Type B pancreatic cell (in vitro differentiated cells): ENCODE measurements at places on chromosomes 11 and 22.

DNA sequence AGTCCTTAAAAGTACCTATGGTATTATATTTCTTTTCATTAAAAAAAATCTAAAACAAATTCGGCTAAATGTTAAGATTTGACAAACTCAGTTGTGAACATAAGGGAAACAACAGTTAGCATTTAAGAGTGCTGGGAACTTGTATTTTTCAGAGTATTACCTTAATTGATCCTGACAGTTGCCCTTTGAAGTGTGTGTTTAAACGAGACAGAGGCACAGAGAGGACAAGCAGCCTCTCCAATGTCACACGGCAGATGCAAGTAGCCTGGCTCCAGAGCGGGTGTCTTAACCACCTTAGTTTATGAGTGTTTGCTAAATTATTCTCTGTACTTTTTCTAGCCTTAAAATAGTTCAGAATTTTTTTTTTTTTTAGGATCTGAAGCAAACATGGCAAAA lies 80.9 kb downstream of the TIMP3 start:
- H3K4me1 ChIP-seq, result peaks cover 38% of the 10 kb centered on the region
- H3K27me3 ChIP-seq, result peaks cover 26% of the 10 kb centered on the region
- no peak overlapping the region for H3K27ac ChIP-seq
- no peak overlapping the region for H3K4me3 ChIP-seq

- no peaks in the 10 kb centered on the region for H3K27me3 ChIP-seq
- no peak overlapping the region for H3K4me3 ChIP-seq
- H3K36me3 ChIP-seq, result no peaks in the 10 kb centered on the region
- peaks cover 8% of the 10 kb centered on the region for H3K4me1 ChIP-seq
Observed at GRCh38 chr11:61880031-61880430, 11.3 kb downstream of the FADS3 start.

DNA sequence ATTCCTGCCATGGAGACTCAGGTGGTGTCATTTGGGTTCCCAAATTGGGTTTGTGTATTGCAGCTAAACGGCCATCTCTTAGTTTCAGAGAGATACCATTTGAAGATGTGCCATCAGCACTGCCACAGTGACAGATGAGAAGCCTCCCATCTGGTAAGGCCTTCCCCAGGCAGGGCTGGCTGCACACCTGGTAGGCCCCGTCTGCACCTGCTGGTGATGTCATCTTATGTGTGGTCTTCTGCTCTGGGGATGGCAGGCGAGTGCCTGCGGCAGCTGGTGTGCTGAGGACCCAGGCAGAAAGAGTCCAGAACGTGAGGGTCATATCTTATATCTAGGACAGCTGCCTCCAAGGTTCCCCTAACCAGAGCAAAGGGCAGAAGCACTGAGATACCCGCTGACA lies 100.6 kb downstream of the CSNK2A3 start:
- no peak overlapping the region for H3K4me3 ChIP-seq
- H3K4me1 ChIP-seq, result peaks cover 1% of the 10 kb centered on the region

DNA sequence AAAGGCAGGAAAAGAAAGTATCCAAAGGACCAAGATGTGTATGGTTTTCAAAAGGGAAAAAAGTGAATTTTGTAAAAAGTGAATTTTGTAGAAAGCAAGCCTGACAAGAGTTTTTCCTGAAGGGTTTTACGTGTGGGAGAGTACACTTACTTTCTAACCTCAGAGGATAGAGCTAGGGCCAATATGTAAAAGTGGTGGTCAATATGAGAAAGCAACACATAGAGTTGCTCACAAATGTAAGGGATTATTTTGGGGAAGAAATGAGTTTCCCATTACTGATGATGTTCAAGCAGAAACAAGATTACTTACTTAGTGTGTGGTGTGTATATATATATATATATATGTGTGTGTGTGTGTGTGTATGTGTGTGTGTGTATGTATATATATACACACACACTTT lies 162.5 kb downstream of the SWAP70 start:
- H3K4me1 ChIP-seq, result peaks cover 12% of the 10 kb centered on the region
- no peak overlapping the region for H3K4me3 ChIP-seq
- no peaks in the 10 kb centered on the region for H3K27me3 ChIP-seq
- H3K36me3 ChIP-seq, result peaks cover 21% of the 10 kb centered on the region
- no peak overlapping the region for H3K27ac ChIP-seq
- DNase-seq, result no peak

DNA sequence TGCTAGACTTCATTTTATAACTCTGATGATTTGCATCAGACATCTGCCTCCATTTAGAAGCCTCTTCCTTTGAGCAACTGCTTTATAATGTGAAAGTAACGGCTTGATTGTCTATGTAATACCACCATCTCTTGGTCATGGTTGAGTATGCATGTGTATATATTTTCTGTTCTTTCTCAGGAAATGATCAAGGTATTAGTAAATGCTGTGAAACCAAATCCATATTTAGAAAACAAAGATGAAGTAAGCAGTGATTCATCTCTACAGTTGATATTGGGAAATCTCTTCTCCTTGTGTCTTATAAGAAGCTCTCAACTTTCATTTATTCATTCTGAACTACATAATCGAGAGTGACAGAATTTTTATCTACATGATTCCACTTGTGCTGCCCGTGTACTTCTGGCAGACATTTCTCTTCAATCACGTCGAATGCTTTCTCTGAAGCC lies 104.6 kb upstream of the ANO3 start:
- H3K27me3 ChIP-seq, result no peaks in the 10 kb centered on the region
- no peaks in the 10 kb centered on the region for H3K4me1 ChIP-seq
- no peaks in the 10 kb centered on the region for H3K36me3 ChIP-seq
- H3K4me3 ChIP-seq, result no peak overlapping the region
- no peak overlapping the region for H3K27ac ChIP-seq

- no peaks in the 10 kb centered on the region for H3K27me3 ChIP-seq
- peaks cover 6% of the 10 kb centered on the region for H3K36me3 ChIP-seq
- no peak overlapping the region for H3K4me3 ChIP-seq
- peaks cover 28% of the 10 kb centered on the region for H3K4me1 ChIP-seq
- no peak overlapping the region for H3K27ac ChIP-seq
Observed at GRCh38 chr11:34651551-34651950, 30.7 kb downstream of the EHF start.

DNA sequence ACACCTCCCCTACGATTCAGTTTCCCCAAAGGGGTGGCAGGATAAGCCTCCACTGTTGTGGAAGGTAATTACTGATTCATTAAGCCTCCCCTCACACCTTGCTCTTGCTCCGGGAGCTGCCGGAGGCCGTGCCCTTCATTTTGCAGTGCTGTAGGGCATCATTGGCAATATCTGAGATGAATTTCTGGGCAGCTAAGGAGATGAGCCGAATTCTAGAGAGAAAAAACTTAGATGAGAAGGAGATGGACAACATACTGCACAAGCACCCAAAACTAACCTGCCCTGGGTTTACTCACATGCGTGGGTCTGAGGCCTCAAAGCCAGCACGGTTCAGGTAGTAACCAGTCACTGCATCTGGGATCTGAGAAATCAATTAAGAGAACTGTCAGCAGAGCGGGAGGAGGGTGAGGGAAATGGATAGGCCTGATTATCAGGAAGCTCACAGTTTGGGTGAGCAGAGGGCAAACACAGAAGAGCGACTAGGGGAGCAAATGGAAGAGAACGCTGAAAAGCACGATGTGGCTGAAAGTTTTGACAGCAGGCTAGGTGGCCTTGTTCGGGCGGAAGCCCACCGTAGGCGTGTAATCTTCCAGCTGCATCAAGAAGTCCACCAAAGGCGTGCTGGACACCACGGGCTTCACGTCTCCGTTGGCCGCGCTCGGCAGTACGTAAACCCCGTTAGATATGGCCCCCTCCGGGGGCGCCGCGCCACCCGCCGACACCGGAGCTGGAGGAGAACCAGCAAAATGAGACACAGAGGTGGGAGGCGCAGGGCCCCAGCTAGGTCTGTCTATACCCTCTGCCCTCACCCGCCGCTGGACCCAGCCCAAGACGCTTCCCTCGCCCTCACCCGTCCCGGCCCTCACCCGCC lies 689 bp downstream of the TAF10 start:
- H3K36me3 ChIP-seq, result peaks cover 24% of the 10 kb centered on the region
- H3K27me3 ChIP-seq, result no peaks in the 10 kb centered on the region
- peak; percentile 40 for DNase-seq
- peak overlapping the region; percentile 91 for H3K4me3 ChIP-seq
- H3K4me1 ChIP-seq, result peaks cover 20% of the 10 kb centered on the region

GRCh38 chr11:113593698-113594308 lies 112.3 kb downstream of the TMPRSS5 start:
- H3K27ac ChIP-seq, result no peak overlapping the region
- peaks cover 29% of the 10 kb centered on the region for H3K27me3 ChIP-seq
- no peaks in the 10 kb centered on the region for H3K4me1 ChIP-seq
- no peak for DNase-seq
- H3K36me3 ChIP-seq, result no peaks in the 10 kb centered on the region

DNA sequence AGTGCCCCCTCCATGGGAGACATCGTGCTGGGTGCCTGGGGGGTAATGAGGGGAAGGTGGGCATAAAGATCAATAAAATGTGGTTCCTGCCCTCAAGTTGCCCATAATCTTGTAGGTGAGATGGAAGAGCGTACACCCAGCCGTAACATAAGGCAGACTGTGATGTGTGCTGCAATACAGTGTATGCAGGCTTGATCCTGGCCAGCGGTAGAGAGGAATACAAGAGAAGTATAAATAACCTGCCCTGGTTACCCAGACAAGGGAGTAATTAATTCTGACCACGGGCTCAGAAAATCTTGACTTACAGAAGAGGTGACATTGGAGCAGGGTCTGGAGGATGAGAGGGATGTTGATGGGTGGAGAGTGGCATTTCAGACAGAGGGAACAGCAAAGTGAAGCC lies 43.7 kb downstream of the TECTA start:
- peaks cover 3% of the 10 kb centered on the region for H3K36me3 ChIP-seq
- no peaks in the 10 kb centered on the region for H3K27me3 ChIP-seq
- H3K4me1 ChIP-seq, result peaks cover 9% of the 10 kb centered on the region
- no peak overlapping the region for H3K27ac ChIP-seq

DNA sequence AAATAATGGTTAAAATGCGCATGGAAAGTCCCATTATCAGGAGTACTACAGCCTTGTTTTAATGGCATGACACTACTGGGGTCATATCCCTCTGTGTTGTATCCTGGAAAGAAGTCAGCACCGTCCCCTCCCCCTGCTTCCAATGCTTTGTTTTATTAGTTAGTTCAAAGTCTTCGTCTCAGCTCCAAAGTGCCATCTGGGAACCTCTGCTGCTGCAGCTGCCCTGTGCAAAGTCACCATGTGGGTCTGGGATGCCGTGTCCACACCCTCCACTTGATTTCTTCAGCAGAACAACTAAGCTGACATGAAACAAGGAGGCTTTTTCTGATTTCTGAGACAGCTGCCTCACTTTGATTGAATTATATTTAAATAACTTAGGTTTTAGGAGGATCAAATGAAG lies 29.5 kb upstream of the NCAM1 start:
- H3K4me1 ChIP-seq, result peaks cover 15% of the 10 kb centered on the region
- H3K27me3 ChIP-seq, result peaks cover 16% of the 10 kb centered on the region
- H3K27ac ChIP-seq, result no peak overlapping the region
- no peak overlapping the region for H3K4me3 ChIP-seq
- DNase-seq, result no peak

DNA sequence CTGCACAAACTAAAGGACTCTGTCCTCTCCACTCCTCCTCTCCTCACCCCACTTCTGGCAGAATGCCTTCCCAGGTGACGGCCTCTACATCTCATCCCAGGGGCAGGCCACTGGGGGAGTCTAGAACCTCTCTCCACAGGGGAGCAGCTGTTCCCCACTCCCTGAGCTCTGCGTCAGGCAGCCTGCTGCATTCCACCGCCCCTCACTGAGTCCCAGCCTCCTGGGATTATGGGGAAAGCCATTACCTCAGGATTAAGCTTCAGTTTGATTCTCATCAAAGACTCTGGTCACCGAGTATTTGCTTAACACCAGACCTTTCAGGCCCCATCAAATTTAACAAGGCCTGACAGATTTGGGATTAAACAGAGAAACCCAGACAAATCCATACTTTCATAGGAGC lies 405.9 kb downstream of the NXPE2 start:
- DNase-seq, result no peak
- peaks cover 20% of the 10 kb centered on the region for H3K4me1 ChIP-seq
- H3K36me3 ChIP-seq, result no peaks in the 10 kb centered on the region
- H3K4me3 ChIP-seq, result no peak overlapping the region

DNA sequence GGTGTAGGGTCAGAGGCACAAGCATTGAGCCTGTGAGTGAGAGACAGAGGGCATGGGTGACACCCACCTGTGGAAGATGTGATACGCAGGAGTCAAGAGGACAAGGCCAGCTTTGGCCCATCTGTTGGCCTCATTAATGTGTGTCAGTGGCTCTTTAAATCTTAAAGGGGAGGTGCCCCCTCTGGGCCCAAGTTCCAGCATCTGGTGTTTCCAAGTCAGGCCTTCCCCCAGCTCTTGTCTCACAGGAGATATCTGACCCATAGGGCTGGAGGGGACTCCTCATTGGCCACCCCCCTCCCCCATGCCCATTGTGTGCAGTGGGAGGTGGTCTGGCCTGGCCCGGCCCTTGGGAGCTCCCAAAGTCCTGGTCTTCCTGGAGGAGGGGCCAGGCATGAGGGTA lies 8.9 kb downstream of the KCNK7 start:
- peaks cover 33% of the 10 kb centered on the region for H3K27me3 ChIP-seq
- no peaks in the 10 kb centered on the region for H3K36me3 ChIP-seq
- no peak for DNase-seq
- H3K4me1 ChIP-seq, result peaks cover 17% of the 10 kb centered on the region
- H3K4me3 ChIP-seq, result no peak overlapping the region

GRCh38 chr11:68279676-68280075 lies 7.9 kb upstream of the C11orf24 start:
- H3K27me3 ChIP-seq, result no peaks in the 10 kb centered on the region
- no peak overlapping the region for H3K27ac ChIP-seq
- H3K4me1 ChIP-seq, result no peaks in the 10 kb centered on the region
- H3K36me3 ChIP-seq, result no peaks in the 10 kb centered on the region

GRCh38 chr11:25536289-25536688 lies 795.6 kb upstream of the ANO3 start:
- no peaks in the 10 kb centered on the region for H3K4me1 ChIP-seq
- DNase-seq, result no peak
- no peak overlapping the region for H3K27ac ChIP-seq
- no peak overlapping the region for H3K4me3 ChIP-seq
- no peaks in the 10 kb centered on the region for H3K36me3 ChIP-seq

DNA sequence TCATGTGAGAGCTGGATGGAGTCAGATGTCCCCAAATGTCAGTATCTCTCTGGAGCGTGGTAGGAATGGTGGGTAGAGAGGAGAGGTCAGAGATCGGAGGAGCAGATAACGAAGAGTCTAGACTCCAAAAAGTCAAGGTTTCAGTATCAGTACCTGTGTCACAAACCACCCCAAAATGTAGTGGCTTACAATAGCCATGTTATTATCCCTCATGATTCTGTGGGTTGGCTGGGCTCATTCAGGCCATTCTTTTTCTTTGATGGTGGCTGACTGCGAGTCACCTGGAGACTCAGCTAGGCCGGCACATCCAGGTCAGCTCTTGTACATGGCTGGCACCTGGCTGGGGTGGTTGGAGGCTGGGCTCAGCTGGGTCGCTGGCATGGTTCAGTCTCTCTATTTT lies 7.3 kb upstream of the SSTR3 start:
- H3K4me3 ChIP-seq, result no peak overlapping the region
- peaks cover 1% of the 10 kb centered on the region for H3K4me1 ChIP-seq
- no peak overlapping the region for H3K27ac ChIP-seq
- H3K36me3 ChIP-seq, result no peaks in the 10 kb centered on the region

GRCh38 chr11:15233371-15234165 lies 118.8 kb downstream of the INSC start:
- no peak overlapping the region for H3K27ac ChIP-seq
- no peaks in the 10 kb centered on the region for H3K4me1 ChIP-seq
- H3K27me3 ChIP-seq, result peaks cover 5% of the 10 kb centered on the region
- H3K4me3 ChIP-seq, result no peak overlapping the region
- no peaks in the 10 kb centered on the region for H3K36me3 ChIP-seq
